Left colon (tissue), 2 donors: ENCODE measurements at places on chromosomes 4 and X.

GRCh38 chr4:43352859-43353258 lies 460.3 kb downstream of the GRXCR1 start:
- no peak for DNase-seq

DNA sequence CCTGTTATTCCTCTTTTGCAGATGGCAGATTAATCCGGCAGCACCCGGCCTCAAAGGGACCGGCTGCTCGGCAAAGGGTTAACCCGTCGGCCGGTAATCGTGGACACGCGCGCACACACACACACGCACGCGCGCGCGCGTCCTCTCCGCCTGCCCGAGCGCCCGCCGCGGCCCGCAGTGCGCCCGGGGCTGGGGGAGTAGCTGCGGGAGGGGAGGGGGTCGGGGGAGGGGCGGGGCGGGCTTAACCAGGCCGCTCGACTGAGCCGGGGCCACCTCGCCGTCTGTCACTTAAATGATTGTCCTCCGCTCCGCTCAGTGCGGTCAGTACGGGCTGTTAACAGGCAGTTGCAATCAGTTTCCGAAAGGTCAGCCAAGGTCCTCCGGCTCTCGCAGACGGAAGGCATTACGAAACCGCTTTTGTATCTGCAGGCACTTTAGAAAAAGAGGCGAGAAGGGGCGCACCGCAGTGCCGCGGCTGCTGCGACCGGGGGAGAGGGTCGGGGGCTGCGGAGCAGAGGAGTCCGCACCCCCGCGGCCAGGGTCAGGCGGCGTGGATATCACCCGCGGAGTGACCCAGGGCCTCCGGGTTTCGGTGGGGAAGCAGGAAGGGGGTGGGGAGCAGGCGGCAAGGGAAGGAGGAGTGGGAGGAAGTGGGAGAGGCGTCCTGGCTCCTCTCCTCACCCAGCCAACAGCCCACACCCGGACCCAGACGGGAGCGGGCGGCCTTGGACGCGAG lies 57.3 kb upstream of the BCOR start:
- DNase-seq = no peak

DNA sequence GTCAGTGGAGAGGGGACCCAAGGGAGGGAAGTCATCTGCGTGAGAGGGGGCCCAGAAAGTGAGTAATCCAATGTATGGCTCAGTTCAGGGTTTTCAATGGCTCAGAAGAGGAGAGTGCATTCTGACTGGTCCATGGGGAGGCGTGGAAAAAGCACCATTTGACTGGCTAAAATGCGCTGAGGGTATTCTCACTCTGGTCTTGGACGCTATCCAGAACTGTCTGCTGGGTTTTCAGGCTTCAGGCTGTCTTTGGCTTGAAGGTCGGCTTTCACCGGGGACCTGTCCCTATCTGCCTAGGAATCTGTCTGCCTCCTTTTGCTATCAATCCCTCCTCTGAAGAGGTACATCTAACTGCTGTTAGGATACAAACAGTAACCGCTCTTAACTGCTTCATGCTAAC lies 26.4 kb downstream of the EPGN start:
- no peak for DNase-seq

DNA sequence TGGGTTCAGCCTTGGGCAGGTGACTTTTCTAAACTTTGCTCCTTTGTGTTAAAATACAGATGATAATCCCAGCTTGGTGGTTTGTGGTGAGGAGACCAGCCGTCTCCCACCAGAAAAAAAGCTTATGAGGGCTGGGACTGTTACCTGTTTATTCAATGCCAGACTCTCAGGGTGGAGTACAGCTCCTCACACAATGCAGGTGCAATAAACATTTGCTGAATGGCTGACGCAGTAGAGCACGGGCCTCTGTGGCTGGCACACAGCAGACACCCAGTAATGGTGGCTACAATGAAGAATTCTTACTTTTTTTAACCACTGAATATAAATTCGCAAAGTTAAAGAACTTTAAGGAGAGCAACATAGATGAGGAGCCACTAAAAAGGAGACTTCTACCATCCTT lies 30.2 kb downstream of the BEND4 start:
- no peak for DNase-seq

DNA sequence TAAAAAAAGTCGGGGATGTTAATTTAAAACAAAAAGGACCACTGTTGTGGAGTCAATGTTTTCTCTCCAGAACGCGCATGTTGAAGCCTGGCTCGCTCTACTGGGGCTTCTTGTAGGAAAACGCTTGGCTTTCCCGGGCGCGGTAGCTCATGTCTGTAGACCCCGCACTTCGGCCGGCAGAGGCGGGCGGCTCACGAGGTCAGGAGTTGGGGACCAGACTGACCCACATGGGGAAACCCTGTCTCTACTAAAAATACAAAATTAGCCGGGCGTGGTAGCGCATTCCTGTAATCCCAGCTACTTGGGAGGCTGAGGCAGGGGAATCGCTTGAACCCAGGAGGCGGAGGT lies 15.6 kb downstream of the NELFA start:
- DNase-seq = no peak

- DNase-seq = no peak
Measured at GRCh38 chr4:1130316-1131186, 17.2 kb upstream of the RNF212 start.

GRCh38 chrX:11867610-11868345 lies 109.7 kb downstream of the MSL3 start:
- no peak for DNase-seq

DNA sequence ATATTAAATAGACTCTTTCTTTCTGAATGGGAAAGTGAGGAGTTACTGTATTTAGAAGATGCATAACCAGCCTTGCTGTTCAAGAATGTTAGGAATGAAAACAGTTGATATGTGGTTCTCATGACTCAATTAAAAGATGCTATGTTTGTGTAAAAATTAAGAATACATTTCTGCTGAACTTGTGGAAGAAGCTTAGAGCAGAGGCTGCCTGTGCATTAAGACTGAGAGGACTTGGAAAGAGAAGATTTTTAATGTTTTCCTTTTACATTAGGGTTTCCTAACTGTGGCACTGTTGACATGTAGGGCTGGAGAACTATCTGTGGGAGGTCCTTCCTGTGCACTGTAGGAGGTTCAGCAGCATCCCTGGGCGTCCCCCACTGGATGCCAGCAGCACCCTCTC lies 137.7 kb downstream of the GPR143 start:
- DNase-seq = no peak

DNA sequence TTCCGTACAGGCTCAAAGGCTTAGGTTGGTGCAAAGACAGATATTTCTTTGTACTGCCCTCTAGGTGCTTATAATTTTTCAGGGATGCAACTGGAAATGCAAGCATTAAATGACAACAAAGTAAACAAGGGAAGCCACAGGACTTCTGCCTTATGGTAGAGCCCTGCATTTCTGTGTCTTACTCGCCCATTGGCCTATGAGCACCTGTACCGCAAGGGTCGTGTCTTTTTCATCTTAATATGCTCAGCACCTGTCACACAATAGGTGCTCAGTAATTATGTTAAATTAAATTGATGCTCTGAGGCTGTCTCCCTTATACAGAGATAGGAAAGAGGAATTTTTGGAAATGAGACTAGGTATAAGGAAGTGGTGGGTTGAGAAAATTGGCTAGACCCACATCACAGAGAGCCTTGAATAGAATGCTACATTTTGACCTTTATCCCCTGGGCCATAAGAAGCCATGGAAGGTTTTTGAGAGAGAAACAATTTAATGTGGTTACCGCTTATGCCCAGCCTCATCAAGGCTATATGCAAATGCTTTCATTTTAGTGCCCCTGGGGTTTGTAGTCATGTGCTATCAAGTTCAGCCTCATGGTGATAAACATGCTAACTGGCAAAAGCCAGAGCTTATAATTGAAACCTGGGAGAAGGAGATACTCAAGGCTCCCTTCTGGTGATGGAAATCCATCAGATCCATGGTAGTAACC lies 16.3 kb downstream of the VSIG4 start:
- no peak for DNase-seq

DNA sequence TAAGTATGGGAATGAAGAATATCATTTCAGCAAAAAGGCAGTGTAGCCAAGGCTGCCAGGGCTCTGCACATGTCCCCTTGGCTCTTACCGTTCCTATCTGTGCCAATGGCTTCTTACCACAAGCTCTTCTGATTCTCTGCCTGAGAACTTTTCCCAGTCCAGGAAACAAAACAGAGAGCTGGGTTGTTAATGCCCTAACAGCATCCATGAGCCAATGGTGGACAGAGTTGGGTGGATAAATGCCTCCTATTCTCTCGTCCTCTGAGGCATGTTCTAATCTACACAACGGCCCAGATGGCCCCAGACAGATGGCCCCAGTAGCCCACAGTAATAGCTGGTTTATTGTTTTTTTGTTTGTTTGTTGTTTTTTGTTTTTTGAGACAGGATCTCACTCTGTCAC lies 28.0 kb downstream of the SCD5 start:
- DNase-seq = no peak

DNA sequence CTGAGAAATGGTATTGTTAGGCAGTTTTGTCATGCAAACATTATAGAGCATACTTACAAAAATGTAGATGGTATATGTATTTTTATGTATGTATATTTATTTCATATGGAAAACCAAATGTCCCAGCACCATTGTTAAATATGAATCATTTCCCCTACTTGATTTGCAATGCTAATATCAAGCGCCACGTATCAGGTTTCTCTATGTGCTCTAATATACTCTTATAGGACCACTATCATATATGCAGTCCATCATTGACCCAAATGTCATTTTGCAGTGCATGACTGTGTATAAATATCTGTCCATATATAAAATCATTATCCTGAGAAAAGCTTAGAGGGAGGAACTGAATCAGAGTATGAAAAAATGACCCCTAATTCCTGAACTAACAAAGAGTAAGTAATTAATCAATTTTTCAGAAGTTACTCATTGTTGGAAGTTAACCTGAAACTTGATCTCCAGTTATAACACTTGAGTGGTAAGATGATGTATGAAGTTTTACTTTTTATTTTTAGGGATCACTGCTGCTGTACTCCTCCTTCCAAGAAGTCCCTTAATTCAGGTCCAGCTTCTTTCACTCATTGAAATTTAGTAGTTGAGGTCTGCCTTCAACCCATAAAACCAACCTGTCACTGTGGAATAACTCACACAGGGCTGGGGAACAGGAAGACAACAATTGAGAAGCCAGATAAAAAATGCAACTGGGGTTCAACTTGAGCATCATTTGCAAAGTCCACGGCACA lies 134.8 kb upstream of the LDB2 start:
- no peak for DNase-seq

DNA sequence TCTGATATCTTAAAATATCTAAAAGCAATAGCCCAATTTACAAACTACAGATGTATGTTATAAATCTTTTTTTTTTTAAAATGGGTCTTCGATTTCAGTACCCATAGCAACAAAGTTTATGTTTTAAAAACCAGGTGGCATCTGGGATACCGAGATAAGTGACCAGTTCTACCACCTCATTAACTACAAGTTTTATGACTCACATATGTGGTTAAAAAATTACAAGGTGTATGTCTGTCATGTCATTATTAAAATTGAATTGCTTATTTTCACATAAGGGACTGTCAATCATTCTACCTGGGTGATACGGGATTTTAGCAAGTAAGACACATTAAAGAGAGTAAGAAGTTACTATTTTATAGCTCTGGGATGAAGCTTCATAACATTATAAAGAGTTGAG lies 192.0 kb upstream of the ETNPPL start:
- no peak for DNase-seq

GRCh38 chr4:182310316-182310715 lies 67.1 kb downstream of the TENM3 start:
- no peak for DNase-seq

GRCh38 chr4:150411520-150411919 lies 170.4 kb upstream of the MAB21L2 start:
- DNase-seq = no peak

- no peak for DNase-seq
Measured at GRCh38 chrX:47568656-47569295, 7.8 kb downstream of the ARAF start.

- no peak for DNase-seq
Measured at GRCh38 chrX:130772105-130772775, 130.8 kb downstream of the ENOX2 start.

DNA sequence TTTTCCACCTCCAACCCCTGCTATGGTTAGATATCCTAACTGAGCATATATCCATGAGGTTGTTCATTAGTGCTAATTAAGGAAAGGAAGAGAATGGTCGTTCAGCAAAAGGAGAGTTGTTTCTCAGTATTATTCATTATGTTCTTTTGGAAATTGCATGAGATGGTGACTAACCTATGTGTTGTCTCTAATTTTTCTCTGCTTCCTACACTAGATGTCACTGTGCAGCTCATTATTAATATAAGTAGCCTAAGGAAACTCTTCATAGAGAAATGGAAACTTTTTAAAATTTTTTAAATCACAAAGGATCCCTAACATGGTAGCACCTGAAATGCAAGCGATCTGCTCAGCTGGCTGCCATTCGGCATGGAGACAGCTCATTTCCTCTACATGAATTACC lies 67.7 kb upstream of the FAM9A start:
- no peak for DNase-seq

- no peak for DNase-seq
Measured at GRCh38 chrX:154742613-154743012, 8.3 kb downstream of the GAB3 start.
